Activated naive CD4-positive, alpha-beta T cell treated with anti-CD3 and anti-CD28 coated beads, Interleukin-2, amount 10 ng/mL, durations not matched to agents 7 days and 5 days (primary cell): ENCODE measurements at places on chromosomes 7 and 10.
A peak's percentile ranks its signal among the peaks of the same experiment; 100 is the strongest.

DNA sequence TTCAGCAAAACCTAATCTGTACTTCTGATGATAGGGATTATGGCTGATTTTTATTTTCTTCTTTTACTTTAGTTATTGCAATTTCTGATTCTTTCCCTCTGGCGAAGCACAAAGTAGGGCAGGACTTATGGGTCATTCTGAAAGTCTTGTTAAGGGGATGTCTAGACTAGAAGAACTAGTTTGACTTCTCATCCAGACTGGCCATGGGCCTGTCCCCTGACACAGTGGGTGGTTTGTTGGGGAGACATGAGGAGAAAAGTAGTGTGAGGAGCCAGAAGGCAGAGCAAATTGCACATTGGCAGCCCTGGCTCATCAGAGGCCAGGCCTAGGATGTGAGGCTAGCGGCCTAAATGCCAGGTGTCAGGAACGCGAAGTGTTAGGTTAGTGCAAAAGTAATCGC, 152.8 kb downstream of the RTKN2 start:
- DNase-seq, result no peak

DNA sequence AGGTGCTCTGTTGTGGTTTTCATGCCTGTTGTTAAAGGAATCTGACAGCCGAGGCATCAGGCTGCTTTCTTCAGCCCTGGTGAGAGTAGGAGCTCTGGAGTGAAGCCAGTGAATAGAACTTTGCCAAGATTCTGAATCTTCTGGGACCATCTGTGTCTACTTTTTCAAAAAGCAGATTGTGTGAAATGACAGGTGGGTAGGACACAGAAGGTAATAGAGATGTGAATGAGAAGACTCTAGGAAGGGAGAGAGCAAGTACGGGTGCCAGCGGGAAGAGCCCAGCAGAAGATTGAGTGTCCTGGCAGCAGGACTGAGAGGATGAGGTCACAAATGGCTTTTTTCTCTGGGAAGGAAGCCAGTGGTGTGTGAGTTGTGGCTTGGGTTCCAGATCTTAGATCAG, 429.2 kb downstream of the SDK1 start:
- DNase-seq, result no peak

DNA sequence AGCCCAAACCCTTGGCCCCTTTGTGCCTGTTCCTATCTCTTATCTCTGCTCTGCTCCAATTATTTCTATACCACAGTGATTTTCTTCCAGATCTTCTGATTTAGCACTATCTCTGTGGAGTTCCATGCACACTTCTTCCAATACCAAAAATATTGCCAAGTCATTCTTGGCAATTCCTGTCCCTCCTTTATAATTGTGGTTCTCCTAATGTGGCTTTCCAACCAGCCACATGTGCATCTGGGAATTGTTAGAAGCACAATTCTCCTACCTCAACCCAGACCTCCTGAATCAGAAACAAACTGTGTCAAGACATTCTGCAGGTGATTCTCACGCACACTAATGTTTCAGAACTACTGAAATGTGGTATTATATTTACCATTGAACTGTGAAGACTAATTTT, 447.8 kb upstream of the IGFBP3 start:
- DNase-seq, result no peak

- peak; percentile 33 for DNase-seq
Observed at GRCh38 chr7:45036796-45037195, 36.8 kb downstream of the CCM2 start.

DNA sequence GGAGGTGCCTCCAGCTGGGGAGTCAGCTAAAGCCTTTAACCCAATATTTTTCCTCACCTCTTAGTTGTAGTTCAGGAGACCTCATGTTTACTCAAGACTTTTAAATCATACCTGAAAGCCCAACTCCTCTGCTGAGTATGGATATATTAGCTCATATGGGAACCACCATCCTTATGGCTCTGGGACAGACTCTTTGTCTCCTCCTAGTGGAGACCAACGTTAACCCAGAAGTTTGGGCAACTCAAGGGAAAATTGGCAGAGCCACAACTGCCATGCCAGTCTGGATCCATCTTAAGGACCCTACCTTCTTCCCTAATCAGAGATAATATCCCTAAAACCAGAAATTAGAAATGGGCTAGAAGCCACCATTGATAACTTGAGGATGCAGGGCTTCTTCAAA, 80.8 kb downstream of the TMEM106B start:
- DNase-seq, result peak; percentile 34

DNA sequence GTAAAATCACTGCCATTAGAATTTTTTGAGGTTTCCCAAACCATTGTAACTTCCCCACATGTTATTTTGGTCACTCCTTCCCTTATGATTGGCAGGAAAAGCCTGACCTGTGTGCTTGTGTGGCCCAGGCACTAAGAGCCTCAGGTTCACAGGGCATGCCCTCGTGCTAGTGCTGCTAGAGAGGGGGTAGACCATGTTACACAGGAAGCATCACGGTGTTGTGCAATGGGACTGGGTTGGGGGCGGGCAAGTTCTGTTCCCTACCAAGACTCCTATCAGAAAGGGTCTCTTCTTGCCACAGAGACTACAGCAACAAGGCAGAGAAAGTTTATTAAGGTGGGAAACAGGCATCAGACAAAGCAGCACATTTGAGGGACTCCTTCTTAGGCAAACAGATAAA, 32.2 kb downstream of the LSM5 start:
- no peak for DNase-seq

GRCh38 chr10:91007655-91008054, 86.8 kb upstream of the ANKRD1 start:
- DNase-seq, result no peak

- no peak for DNase-seq
Observed at GRCh38 chr7:134920026-134920753, 66.1 kb upstream of the AGBL3 start.

- no peak for DNase-seq
Observed at GRCh38 chr7:18566829-18567228, 71.3 kb downstream of the HDAC9 start.

- DNase-seq, result no peak
Observed at GRCh38 chr10:125489731-125490130, 193.2 kb downstream of the TEX36 start.

DNA sequence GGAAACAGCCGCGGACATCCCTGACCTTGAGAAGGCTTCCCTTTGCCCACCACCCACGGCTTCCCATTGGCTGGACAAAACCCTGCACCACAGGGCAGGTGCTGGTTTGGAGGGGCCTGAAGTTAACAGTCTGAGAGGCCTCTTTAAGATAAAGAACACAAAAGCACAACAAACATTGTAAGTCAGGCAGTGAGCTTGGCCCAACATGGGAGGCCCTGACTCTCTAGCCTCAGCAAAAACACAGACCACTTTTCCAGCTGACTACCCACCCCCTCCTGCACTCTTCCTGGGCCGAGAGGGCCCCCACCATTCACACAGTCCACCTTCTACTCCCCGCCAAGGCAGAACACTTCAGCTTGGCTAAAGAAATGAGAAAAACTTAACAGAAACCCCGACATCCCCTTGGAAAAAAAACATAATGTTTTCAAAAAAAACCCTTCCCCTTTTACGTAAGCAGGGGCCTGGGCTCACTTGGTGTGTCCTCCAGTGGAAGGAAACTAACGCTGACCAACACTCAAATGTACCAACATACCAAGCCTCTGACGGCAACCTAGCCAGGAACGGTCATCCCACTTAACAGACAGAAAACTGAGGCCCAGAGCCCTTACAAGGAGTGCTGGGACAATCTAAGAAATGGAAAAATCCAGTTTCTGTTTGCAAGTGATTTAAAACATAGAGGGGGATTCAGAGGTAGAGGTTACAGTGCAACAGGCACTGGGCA, 80.9 kb downstream of the COBL start:
- DNase-seq, result no peak

- no peak for DNase-seq
Observed at GRCh38 chr10:32293581-32293980, 53.4 kb downstream of the EPC1 start.

DNA sequence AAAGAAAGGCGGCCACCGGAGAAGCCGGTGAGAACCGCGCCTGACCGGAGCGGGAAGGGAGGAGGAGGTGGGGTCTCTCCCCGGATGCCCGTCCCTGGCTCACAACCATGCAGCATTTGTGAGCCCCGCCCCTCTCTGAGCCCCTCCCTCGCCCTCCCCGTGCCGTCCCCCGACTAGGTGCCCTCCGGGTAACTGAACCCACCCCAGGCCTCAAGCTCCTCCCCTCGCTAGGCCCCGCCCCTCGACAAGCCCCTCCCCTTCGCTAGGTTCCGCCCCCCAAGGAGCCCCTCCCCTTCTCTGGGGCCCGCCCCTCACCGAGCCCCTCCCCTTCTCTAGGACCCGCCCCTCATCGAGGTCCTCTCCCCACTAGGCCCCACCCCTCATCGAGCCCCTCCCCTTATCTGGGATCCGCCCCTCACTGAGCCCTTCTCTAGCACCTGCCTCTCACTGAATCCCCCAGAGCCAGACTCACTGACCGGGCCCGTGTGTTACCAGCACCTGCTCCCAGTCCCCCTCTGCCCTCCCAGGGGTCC, 42.2 kb upstream of the HSPB1 start:
- peak; percentile 67 for DNase-seq

GRCh38 chr10:64733980-64734379, 1212.8 kb downstream of the REEP3 start:
- DNase-seq, result no peak

DNA sequence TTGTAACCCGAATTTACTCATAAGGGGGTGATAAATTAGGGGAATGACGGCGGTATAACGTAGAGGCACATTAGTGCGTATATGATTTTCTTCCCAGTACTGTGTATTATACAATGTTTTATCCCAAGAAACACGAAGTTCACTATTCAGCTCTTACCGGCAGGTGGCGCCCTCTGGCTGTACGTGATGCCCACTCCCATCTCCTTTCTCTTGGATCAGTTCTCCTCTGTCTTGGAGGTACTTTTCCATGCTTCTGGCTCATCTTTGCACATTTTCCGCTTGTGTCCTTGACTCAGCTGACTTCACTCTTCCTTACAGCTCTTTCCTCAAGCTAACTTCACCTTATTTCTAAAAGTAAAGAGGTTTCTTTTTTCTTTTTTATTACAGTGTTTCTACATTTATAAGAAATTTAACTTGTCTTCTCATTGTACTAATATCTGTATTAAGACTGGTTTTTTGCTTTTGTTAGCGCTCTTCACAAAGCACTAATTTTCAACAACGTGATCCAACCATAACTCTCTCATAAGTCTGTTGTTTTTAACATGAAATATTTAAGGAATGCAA, 21.3 kb downstream of the TMEM176B start:
- peak; percentile 81 for DNase-seq

- DNase-seq, result no peak
Observed at GRCh38 chr7:128323040-128323439, 20.7 kb downstream of the RBM28 start.

GRCh38 chr7:106485031-106485551, 175.9 kb downstream of the CCDC71L start:
- DNase-seq, result no peak

- no peak for DNase-seq
Observed at GRCh38 chr10:75347186-75347585, 54.4 kb downstream of the ZNF503 start.

- DNase-seq, result no peak
Observed at GRCh38 chr7:6242561-6242960, 29.9 kb downstream of the CYTH3 start.

DNA sequence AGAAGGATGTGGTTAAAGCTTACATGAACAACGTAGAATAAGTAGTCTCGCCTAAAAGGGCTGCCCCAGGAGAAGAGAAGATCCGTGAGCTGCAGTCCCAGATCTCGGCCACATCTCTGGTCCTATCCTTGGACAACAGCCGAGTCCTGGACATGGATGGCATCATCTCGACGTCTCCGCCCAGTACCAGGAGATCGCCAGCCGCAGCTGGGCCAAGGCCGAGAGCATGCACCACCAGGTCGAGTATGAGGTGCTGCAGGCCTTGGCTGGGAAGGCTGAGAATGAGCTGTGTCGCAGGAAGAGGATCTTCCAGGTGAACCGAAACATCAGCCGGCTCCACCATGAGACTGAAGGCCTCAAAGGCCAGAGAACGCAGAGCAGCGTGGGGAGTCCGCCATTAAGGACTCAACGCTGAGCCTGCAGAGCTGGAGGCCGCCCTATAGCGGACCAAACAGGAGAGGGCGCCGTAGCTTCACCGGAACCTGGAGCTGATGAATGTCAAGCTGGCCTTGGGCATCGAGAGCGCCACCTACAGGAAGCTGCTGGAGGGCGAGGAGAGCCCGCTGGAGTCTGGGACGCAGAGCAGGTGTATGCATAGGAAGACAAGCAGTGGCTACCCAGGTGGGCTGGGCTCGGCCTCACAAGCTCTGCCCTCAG, 22.2 kb downstream of the LIPK start:
- DNase-seq, result peak; percentile 62

DNA sequence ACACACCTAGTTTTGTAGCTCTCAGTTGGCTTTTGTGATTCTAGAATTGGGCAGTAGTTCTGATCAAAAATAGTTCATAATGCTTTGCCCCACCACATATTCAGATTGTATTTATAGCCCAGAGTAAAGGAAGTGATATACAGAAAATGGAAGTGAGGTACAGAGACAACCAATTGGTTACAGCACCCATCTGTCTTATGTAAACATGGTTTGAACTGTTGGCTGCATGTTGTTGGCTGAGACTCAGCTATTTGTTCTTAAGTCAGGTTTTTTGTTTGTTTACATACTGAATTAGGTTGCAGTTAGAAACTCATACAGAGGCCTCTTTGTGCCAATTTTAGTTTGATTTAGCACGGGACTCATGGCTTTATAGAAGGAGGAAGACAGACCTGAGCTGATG, 158.9 kb upstream of the GPR26 start:
- DNase-seq, result no peak

- no peak for DNase-seq
Observed at GRCh38 chr7:114944745-114945625, 23.1 kb downstream of the MDFIC start.

- no peak for DNase-seq
Observed at GRCh38 chr7:151231080-151231479, 1.2 kb upstream of the CHPF2 start.

- no peak for DNase-seq
Observed at GRCh38 chr7:80760292-80760691, 121.8 kb downstream of the CD36 start.

GRCh38 chr10:58179238-58179637, 88.5 kb downstream of the IPMK start:
- DNase-seq, result no peak

GRCh38 chr10:93379731-93380575, 102.2 kb downstream of the MYOF start:
- peak; percentile 52 for DNase-seq

- DNase-seq, result no peak
Observed at GRCh38 chr10:88838766-88839350, 12.8 kb downstream of the ANKRD22 start.

DNA sequence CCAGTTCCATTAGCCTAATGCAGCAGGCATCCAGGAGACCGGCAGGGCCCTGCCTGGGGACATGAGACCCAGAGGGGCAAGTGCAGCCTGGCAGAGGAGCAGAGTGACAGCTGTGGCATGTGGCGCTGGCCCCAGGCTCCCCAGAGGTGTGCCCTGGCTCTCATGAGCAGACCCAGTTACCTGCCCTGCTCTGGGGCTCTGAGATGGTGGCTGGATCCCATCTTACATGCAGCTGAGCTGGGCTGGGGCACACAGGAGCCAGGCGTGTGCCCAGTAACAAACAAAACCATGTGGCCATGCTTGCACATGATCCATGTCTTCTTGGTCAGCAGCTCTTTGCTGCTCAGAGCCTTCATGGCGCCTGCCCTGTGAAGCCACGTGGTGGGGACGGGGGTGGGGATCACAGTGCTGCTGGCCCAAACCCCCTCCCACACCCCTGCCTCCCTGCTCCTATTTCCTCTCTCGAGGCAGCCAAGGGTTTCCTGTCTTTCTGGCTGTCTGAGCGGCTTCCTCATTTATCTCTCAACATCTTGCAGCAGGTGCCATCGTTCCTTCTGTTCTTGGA, 40.3 kb upstream of the GTF2I start:
- DNase-seq, result peak; percentile 49

- no peak for DNase-seq
Observed at GRCh38 chr7:54550471-54550870, 8.3 kb downstream of the VSTM2A start.

- no peak for DNase-seq
Observed at GRCh38 chr7:77330169-77330882, 85.8 kb downstream of the GSAP start.
